Progenitor cell of endocrine pancreas (in vitro differentiated cells): ENCODE measurements at places on chromosomes 5 and 9. TPM values are rescaled to one million over a fixed set of nuclear protein-coding genes. Genes with fewer than 3 reads are reported as not detected.

BNC2 gene
- 1.0 and 1.6 TPM in 2 replicates for total RNA-seq

GRCh38 chr9:85554349-85554748, 187.4 kb downstream of the AGTPBP1 start:
- no peak for DNase-seq
- H3K36me3 ChIP-seq: peaks cover 1% of the 10 kb centered on the region
- H3K4me3 ChIP-seq: no peak overlapping the region
- no peaks in the 10 kb centered on the region for H3K27me3 ChIP-seq
- H3K4me1 ChIP-seq: no peaks in the 10 kb centered on the region

DNA sequence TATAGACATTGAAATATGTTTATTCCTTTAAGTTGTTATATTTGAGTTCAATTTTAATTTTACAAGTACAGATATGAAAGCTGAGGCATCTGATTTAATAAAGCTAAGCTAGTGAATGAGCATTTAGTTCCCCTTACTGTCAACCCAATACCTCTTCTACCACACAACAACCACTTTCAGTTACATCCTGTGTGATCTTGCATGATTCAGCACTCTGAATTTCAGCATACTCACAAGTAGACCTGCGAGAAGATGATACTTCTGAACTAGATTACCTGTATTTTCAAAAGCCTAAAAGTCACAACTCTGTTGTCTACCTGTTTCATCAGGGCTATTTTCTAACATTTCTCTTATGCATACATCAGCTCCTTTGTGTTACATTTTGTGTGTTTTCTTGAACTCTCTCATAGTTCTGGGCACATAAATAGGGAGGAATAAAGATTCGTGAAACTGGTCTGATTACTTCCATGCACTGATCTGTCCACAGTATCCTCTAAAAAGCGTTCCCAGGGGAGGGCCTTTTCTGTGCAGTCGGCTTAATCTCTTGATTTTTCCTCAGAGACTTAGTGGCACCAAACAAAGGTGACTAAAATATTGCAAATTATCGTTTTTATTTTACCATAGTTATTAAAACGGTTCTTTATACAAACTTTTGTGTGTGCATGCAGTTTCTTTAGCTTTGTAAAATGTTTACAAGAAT, 2025.5 kb upstream of the NUDT12 start:
- peaks cover 1% of the 10 kb centered on the region for H3K4me1 ChIP-seq
- no peaks in the 10 kb centered on the region for H3K27me3 ChIP-seq
- H3K36me3 ChIP-seq: no peaks in the 10 kb centered on the region
- no peak for DNase-seq
- no peak overlapping the region for H3K4me3 ChIP-seq

GRCh38 chr5:84131372-84131771, 253.3 kb downstream of the EDIL3 start:
- H3K4me1 ChIP-seq: peaks cover 6% of the 10 kb centered on the region
- no peak for DNase-seq
- no peaks in the 10 kb centered on the region for H3K36me3 ChIP-seq
- no peak overlapping the region for H3K27ac ChIP-seq

DNA sequence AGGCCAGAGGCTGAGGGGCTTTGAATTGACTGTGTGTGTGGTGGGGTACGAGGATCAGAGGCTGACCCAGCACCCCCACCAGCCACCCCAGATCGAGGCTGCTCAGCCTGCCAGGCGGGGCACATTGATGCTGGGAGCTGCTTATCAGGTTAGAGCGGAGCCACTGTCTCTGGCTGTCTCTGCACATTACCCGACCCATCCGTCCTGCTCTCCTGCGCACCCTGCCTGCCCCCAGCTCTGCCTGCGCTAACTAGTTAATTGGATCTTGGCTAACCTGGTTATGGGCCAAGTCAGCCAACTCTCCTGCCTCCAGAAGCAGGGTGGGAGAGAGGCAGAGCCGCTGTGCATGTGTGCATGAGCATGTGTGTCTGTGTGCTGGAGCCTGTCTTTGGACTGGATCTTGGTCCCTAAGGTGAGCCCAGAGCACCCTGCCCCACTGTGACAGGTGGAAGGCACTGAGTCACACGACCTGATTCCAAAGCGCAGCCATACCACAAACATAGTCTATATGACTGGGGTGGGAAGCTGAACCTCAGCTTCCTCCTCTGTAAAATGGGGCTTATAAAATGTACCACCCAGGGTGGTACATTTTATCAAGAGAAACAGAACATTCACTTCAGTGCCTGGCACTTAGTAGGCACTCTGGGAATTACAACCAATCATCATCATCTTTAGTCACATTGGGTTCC, 39.7 kb downstream of the PCDH1 start:
- H3K4me1 ChIP-seq: peaks cover 6% of the 10 kb centered on the region
- no peaks in the 10 kb centered on the region for H3K36me3 ChIP-seq
- H3K4me3 ChIP-seq: no peak overlapping the region
- no peak for DNase-seq
- H3K27me3 ChIP-seq: peaks cover 33% of the 10 kb centered on the region

- H3K27ac ChIP-seq: no peak overlapping the region
- DNase-seq: peak; percentile 5
- peaks cover 44% of the 10 kb centered on the region for H3K27me3 ChIP-seq
- H3K4me3 ChIP-seq: no peak overlapping the region
- no peaks in the 10 kb centered on the region for H3K36me3 ChIP-seq
- peaks cover 14% of the 10 kb centered on the region for H3K4me1 ChIP-seq
Measured at GRCh38 chr5:172508471-172509404, 54.4 kb upstream of the SH3PXD2B start.

CTSV gene
- total RNA-seq: 10.1 and 10.5 TPM in 2 replicates

GRCh38 chr9:119181561-119181960, 187.7 kb downstream of the BRINP1 start:
- H3K27ac ChIP-seq: no peak overlapping the region
- DNase-seq: no peak
- H3K27me3 ChIP-seq: peaks cover 6% of the 10 kb centered on the region
- H3K4me1 ChIP-seq: no peaks in the 10 kb centered on the region
- no peak overlapping the region for H3K4me3 ChIP-seq

SPAAR gene
- total RNA-seq: not detected in 2 replicates

- H3K36me3 ChIP-seq: peaks cover 7% of the 10 kb centered on the region
- no peak overlapping the region for H3K27ac ChIP-seq
- no peaks in the 10 kb centered on the region for H3K27me3 ChIP-seq
- no peak for DNase-seq
- H3K4me1 ChIP-seq: no peaks in the 10 kb centered on the region
Measured at GRCh38 chr5:65696892-65697291, 25.0 kb downstream of the SGTB start.

GRCh38 chr5:119945691-119946090, 316.3 kb downstream of the FAM170A start:
- no peak for DNase-seq
- H3K27ac ChIP-seq: no peak overlapping the region
- H3K4me1 ChIP-seq: no peaks in the 10 kb centered on the region
- H3K36me3 ChIP-seq: no peaks in the 10 kb centered on the region
- H3K27me3 ChIP-seq: no peaks in the 10 kb centered on the region

SET gene
- total RNA-seq: 563 and 571 TPM in 2 replicates

- H3K36me3 ChIP-seq: no peaks in the 10 kb centered on the region
- no peak overlapping the region for H3K27ac ChIP-seq
- peaks cover 41% of the 10 kb centered on the region for H3K27me3 ChIP-seq
- peaks cover 1% of the 10 kb centered on the region for H3K4me1 ChIP-seq
Measured at GRCh38 chr9:133188006-133188842, 20.8 kb downstream of the OBP2B start.
